ENCODE measurements at places on chromosomes 4 and X. TPM values are rescaled to one million over a fixed set of nuclear protein-coding genes. Genes with fewer than 3 reads are reported as not detected.
A peak's percentile ranks its signal among the peaks of the same experiment; 100 is the strongest.

The C4orf36 gene
- polyA plus RNA-seq: not detected

The EDA gene
- polyA plus RNA-seq: 0.42 TPM

The WDFY3 gene
- 1.6 TPM for polyA plus RNA-seq

The MAGEC2 gene
- polyA plus RNA-seq: not detected

The NPY2R gene
- polyA plus RNA-seq: 0.02 TPM

The TXK gene
- polyA plus RNA-seq: 3.3 TPM

The TMSB15A gene
- 0.70 TPM for polyA plus RNA-seq

The ABCG2 gene
- 0.12 TPM for polyA plus RNA-seq

GRCh38 chrX:39915596-39915995, 182.2 kb downstream of the BCOR start:
- H3K27me3 ChIP-seq: no peaks in the 10 kb centered on the region

DNA sequence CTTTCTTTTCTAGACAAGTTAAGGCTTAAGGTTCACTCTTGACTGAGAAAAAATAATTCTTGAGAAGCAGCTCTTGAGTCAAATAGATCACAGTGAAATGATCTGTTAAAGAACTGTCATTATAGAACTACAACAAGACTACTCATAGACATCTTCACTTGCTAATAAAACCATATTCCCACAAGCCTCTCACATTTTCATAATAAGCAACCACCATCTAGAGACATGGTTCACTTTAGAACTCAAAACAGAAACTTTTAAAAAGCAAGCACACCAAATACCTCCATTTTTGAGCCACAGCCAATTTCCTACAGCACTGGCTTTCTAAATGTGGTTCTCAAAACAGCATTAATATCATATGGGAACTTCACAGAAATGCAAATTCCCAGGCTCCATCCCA, 309.5 kb downstream of the TMA16 start:
- no peaks in the 10 kb centered on the region for H3K27me3 ChIP-seq
- DNase-seq: no peak
- H3K27ac ChIP-seq: no peak overlapping the region
- no peaks in the 10 kb centered on the region for H3K36me3 ChIP-seq
- no peaks in the 10 kb centered on the region for H3K4me1 ChIP-seq
- H3K4me3 ChIP-seq: no peak overlapping the region

- H3K27ac ChIP-seq: no peak overlapping the region
- H3K4me3 ChIP-seq: no peak overlapping the region
- H3K4me1 ChIP-seq: no peaks in the 10 kb centered on the region
- DNase-seq: no peak
- H3K36me3 ChIP-seq: no peaks in the 10 kb centered on the region
These were observed 1128.7 kb downstream of the NLGN4X start for GRCh38 chrX:5100004-5100403.

GRCh38 chrX:105696870-105697269, 125.5 kb upstream of the NRK start:
- no peak overlapping the region for H3K27ac ChIP-seq
- no peaks in the 10 kb centered on the region for H3K4me1 ChIP-seq
- no peak overlapping the region for H3K4me3 ChIP-seq
- no peak for DNase-seq

- no peak overlapping the region for H3K4me3 ChIP-seq
- no peaks in the 10 kb centered on the region for H3K27me3 ChIP-seq
- DNase-seq: no peak
- no peaks in the 10 kb centered on the region for H3K4me1 ChIP-seq
These were observed 542.7 kb downstream of the FAM133A start for GRCh38 chrX:94216738-94217137.

DNA sequence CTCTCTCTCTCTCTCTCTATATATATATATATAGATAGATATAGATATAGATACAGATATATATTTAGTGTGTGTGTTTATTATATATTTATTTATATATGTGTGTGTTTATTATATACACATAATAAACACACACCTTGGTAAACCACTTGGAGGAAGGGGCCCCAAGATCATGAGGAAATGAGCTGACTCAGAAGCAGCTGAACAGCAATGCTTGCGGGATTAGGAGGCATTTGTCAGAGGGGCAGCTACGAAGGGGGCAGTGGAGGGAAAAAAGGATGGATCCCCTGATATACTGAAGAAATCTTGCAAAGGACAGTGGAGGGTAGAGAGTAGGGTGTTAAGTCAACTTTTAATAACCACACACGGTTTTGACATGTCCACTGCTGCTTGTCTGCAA, 120.0 kb upstream of the SORBS2 start:
- peaks cover 4% of the 10 kb centered on the region for H3K4me1 ChIP-seq
- DNase-seq: no peak
- peak overlapping the region; percentile 69 for H3K27ac ChIP-seq
- H3K36me3 ChIP-seq: no peaks in the 10 kb centered on the region

GRCh38 chr4:108483650-108484049, 136.7 kb upstream of the RPL34 start:
- H3K27me3 ChIP-seq: no peaks in the 10 kb centered on the region
- no peak overlapping the region for H3K27ac ChIP-seq
- H3K4me1 ChIP-seq: no peaks in the 10 kb centered on the region
- DNase-seq: no peak
- H3K4me3 ChIP-seq: no peak overlapping the region
- H3K36me3 ChIP-seq: no peaks in the 10 kb centered on the region

DNA sequence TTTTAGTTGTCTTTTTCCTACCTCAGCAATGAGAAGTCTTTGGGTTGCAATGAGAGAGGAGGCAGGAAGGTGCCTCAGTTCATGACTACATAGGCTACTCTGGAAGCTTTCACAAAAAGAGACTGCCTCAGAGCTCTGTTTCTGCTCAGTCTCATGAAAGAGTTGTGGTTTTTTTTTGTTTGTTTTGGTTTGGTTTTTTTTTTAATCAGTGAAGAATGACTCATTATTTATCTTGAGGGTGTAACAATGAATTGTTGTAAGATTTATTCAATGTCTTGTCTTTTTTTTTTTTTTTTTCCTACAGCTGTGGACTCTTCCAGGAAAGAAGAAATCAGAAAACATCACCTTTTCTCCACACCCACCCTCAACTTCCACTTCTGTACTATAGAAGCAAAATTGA, 67.5 kb upstream of the CXCL13 start:
- H3K4me1 ChIP-seq: no peaks in the 10 kb centered on the region
- no peak overlapping the region for H3K4me3 ChIP-seq
- H3K36me3 ChIP-seq: no peaks in the 10 kb centered on the region
- H3K27me3 ChIP-seq: no peaks in the 10 kb centered on the region
- no peak for DNase-seq

- H3K36me3 ChIP-seq: no peaks in the 10 kb centered on the region
- H3K4me1 ChIP-seq: no peaks in the 10 kb centered on the region
- no peaks in the 10 kb centered on the region for H3K27me3 ChIP-seq
- no peak overlapping the region for H3K27ac ChIP-seq
- DNase-seq: peak; percentile 58
These were observed 141.7 kb upstream of the SPANXB1 start for GRCh38 chrX:140860718-140861117.

DNA sequence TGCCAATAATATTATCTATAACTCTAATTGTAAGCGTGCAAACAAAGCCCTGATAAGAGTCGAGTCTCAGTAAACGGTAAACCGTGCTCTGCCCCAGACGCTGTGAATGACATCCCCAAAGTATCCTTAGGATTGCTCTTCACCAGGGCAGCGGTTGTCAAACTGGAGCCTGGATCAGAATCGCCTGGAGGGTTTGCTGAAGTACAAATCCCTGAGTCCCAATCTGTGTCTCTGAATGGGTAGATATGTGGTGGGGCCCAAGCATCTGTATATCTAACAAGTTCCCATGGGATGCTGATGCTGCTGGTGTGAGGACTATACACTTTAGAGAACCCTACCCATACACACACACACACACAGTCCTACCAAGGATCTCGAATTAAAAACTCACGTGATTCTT, 813 bp upstream of the APBB2 start:
- H3K27ac ChIP-seq: peak overlapping the region; percentile 73
- no peaks in the 10 kb centered on the region for H3K36me3 ChIP-seq

All from spleen (tissue), 13 donors.